ENCODE measurements at places on chromosomes 5 and 9.

DNA sequence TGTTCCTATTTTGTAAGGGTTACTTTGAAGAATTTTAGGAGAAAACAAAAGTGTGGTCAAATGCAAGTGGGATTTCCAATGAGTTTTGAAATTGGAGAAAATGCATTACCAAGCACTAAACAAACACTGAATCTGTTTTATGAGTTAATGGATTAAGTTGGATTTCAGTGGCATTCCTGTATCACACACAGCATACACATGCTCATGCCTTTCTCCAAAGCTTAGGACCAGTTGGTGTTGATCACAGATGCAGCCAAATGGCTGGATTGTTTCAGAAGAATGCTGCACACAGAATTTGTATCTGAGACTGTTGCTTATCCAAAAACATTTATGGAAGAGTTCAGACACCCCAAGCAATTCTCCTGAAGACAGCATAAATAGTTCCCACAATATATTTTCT is 611.1 kb downstream of the ACTL7B start:
- no peak for DNase-seq

- DNase-seq: peak; percentile 25
Measured at GRCh38 chr5:94326586-94326985, 291.8 kb downstream of the KIAA0825 start.

- DNase-seq: peak; percentile 20
Measured at GRCh38 chr5:32852535-32852934, 141.4 kb downstream of the NPR3 start.

DNA sequence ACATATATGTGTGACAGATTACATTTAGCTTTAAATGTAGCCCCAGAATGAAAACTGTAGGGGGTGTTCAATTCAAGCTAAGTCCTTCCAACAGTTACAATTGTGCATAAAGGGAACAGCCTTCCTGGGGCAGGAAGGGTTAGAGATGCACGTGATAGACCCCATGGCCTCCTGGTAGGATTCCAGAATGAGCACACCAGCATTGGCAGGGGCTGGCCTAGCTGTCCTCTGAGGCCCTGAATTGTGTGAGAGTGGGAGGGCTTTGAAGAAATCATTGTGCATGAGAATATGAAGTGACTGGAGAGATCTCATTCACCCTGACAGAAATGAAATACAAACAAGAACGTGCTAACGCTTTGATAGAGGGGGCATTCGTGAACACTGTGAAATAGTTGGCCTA is 663.8 kb upstream of the KLF4 start:
- DNase-seq: no peak

DNA sequence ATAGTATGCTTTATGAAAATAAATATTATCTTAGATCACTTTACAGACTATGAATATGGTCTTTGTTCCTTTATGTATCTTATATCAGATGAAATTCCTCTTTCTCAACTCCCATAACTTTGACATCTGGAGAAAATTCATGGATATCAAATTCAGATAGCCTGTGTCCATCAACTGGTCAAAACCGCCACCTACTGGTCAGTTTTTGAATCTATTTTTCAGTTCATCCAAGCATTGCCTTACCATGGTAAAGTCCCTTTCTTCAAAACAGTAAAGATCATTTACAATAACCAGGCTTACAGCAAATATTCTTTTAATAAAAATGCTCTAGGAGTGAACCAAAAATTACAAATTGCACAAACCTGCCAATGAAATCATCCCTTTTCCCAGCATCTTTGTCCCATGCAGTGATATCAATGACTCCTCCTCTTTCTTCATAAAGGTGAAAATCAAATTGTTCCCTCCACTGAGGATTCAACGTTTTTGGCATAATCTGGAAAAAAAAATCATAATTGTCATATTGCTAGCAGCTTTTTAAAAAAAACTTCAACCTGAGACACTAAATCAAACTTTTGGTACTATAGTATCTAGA is 290.5 kb downstream of the SLF1 start:
- no peak for DNase-seq

All from Panc1 (cell line).